ENCODE measurements at places on chromosomes 4 and X.

DNA sequence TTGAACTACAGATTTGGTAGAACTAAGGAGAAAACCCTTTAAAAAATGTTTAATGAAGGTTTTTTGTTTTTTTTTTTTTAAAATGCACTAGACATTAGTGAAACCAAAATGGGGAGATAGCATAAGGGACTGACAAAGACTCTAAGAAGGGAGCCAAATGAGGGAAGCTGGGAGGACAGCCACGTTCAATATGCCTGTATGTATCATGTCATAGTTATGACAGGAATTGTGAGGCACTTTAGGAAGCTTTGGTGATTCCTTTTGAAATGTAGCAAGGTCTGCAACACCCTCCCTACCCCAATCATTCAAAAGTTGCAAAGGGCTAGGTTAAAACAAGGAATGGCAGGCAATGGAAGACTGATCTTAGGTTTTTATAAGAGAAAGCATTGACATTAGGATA, 526.0 kb downstream of the TLL1 start:
- no peak for DNase-seq
- H3K36me3 ChIP-seq = no peaks in the 10 kb centered on the region
- H3K4me1 ChIP-seq = no peaks in the 10 kb centered on the region
- H3K27ac ChIP-seq = no peak overlapping the region

DNA sequence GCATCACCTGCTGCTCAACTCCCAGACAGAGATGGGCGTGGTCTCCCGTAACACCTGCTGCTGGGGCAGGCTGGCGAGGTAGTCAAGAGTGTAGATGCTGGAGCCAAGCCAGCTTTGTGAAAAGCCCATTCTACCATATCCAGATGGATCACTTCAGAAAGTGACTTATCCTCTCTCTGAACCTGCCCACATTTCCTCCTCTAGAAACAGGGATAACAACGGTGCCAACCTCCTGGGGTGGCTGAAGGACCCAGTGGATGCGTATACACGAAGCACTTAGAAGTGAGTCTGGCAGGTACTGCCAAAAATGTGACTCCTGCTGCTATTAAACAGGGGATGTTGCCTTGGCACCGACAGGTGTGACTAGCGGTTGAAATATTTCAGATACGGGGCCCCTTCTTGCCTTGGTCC, 95.8 kb downstream of the SORBS2 start:
- no peaks in the 10 kb centered on the region for H3K27me3 ChIP-seq
- no peak for DNase-seq

GRCh38 chrX:30875957-30876356, 13.1 kb downstream of the TAB3 start:
- no peak overlapping the region for H3K4me3 ChIP-seq
- H3K36me3 ChIP-seq = no peaks in the 10 kb centered on the region
- no peak overlapping the region for H3K27ac ChIP-seq
- no peaks in the 10 kb centered on the region for H3K4me1 ChIP-seq

DNA sequence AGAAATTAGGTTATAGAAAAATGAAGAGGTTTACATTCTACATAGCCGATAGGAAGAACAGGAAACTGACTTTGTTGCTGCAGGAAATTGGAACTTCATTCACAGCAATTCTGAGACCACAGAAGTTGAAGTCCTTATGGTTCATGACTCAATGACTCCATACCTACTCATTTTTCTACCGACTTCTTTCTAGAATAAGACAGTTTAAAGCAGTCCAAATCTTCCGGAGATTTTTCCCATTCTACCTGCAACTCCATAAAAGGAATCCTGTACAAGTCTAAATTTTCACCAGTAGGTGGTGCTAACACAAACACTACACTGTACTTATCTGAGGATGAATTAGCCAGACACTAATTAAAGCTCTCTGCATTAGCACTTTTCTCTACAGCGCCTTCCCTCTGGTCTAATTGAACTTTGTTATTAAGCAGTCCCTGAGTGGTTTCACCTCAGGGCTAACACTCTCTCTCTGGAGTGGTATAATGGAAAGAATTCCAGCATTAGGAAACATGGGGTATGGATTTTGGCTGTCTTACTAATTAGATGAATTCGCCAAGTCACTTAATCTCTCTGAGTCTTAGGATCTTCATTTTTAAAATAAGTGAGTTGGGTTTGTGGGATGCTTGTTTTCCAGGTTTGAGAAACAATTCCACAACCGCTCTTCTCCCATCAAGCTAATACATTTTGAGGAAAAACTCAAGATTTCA, 167.9 kb downstream of the SMIM20 start:
- H3K36me3 ChIP-seq = no peaks in the 10 kb centered on the region
- no peaks in the 10 kb centered on the region for H3K4me1 ChIP-seq
- H3K27me3 ChIP-seq = no peaks in the 10 kb centered on the region
- DNase-seq = peak; percentile 41
- no peak overlapping the region for H3K4me3 ChIP-seq
- no peak overlapping the region for H3K27ac ChIP-seq

GRCh38 chr4:188444500-188444899, 305.3 kb downstream of the TRIML1 start:
- no peaks in the 10 kb centered on the region for H3K27me3 ChIP-seq
- H3K36me3 ChIP-seq = no peaks in the 10 kb centered on the region
- H3K4me3 ChIP-seq = no peak overlapping the region
- no peak for DNase-seq
- no peaks in the 10 kb centered on the region for H3K4me1 ChIP-seq
- peak overlapping the region; percentile 62 for H3K27ac ChIP-seq
